ENCODE measurements at places on chromosomes 5 and 9.

- DNase-seq = no peak
Measured at GRCh38 chr5:31421806-31422586, 109.9 kb downstream of the DROSHA start.

GRCh38 chr5:55547781-55548180 lies 13.0 kb upstream of the PLPP1 start:
- no peak for DNase-seq

DNA sequence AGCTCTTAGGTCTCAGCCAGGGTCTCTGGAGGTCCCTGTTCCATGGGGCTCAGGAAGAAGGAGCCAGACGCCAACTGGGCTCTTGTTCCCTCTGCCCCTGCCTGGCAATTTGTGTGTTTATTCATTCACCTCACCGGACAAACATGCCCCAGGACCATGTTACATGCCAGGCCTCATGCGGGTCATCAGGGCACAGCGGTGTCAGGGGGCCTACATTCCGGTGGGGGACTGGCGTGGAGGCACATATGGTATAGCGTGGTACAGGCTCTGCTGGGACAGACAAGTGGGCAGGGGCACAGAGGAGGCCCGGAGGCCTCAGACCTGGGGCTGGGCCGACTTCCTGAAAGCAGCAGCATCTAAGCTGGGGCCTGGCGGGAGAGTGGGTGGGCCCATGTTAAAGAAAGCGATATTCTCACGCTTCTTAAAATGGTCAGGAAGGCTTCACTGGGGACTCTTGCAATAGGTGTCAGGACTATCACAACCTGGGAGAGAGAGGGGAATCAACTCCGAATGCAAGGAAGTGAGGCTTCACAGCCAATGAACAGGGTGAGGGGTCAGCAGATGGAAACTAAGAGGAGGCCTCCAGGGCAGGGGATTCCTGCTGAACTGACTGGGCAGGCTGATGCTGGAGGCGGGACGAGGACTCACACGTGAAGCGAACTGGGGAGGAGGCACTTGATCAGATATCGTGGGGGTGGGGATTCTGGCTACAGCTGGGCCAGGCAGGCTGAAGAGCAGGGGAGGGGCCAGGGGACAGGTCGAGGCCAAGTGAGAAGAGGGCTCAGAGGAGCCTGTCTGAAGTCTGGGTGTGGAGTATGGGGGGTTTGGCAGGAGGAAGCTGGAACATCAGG lies 41.9 kb downstream of the NCS1 start:
- no peak for DNase-seq

DNA sequence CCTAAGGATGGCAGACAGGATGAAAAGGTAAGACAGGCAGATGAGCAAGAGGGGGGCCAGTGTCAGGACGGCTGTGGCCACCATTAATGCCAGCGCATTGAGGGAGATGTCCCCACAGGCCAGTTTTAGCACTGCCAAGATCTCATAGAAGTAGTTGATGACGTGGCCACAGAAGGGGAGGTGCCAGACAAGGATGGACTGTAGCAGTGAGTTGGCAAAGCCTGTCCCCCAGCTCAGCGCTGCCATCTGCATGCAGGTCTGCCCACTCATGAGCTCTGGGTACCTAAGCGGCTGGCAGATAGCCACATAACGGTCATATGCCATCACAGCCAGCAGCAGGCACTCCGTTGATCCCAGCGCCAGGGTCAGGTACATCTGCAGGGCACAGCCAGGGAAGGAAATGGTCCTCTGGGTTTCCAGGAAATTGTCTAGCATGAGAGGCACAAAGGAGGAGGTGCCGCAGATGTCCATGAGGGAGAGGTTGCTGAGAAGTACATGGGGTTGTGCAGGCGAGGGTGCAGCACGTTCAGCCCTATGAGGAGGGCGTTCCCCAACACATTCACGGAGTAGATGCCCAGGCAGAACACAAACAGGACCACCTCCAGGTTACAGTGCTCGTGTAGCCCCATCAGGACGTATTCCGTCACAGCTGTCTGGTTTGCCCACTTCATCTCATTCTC lies 10.8 kb downstream of the OR13J1 start:
- DNase-seq = no peak

GRCh38 chr9:17130291-17130690 lies 4.5 kb upstream of the CNTLN start:
- no peak for DNase-seq

DNA sequence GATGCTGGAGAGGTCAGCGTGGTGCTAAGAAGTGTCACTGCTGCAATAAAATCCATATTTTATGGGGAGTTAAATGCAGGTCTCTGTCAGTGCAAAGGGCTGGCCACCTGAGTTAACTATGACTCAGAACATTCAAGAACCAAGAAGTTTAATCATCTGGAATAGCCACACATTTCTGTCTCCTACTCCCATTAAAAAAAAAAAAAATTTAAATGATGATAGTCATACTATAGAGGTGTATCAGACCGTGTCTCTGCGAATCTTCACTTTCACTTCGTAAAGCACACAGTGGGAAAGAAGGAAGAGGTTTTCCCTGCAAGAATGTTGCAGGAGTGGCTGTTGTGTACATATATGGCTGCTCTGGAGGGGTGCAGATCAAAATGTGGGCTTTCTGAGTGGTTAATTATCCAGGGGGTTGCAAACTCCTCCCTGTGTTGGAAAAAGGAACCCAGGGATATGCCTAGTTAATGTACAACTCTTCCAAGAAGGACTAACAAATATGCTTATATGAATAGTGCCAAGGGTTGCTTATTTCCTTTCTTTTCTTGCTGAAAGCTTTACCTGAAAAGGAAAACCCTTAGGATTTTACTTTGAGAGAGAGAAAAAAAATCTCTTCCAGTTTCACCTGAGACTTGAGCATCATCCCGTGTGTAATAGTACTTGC lies 1.5 kb downstream of the CDH6 start:
- DNase-seq = no peak

- DNase-seq = no peak
Measured at GRCh38 chr5:146624179-146624578, 108.2 kb upstream of the GPR151 start.

DNA sequence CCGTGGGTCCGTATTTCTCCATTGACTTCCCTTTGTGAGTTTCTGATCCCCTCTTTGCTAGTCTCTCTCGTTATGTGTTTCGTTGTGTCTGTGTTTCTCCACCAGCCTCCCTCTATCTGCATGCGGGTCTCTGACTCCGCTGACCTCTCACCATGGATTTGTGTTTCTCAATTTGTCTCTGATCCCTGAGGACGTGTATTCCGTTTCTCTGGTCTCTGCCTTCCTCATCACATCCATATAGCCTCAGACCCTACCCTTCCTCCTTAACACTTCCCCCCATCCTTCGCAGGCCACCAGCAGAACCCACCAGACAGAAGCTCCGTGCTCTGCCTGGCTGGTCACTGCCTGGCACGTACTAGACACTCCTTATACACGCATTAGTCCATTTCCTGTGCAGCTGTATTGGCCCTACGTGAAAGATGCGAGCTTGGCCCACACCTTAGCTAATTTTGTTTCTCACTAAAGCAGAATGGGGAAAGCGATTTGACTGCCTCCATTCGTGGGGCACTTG lies 631 bp downstream of the B4GALT7 start:
- no peak for DNase-seq

Measured in GM12891 (cell line).